GM23248 (cell line): ENCODE measurements at places on chromosomes 16 and 17. TPM values are rescaled to one million over a fixed set of nuclear protein-coding genes. Genes with fewer than 3 reads are reported as not detected.

The ANKS4B gene
- total RNA-seq: not detected in 2 replicates

The SEPTIN1 gene
- total RNA-seq: not detected in 2 replicates

The ENGASE gene
- total RNA-seq: 7.8 and 8.4 TPM in 2 replicates

The ENDOV gene
- 25.1 and 50.3 TPM in 2 replicates for total RNA-seq

The ATP2A3 gene
- total RNA-seq: 0.86 TPM in 1 of 2 replicates, not detected in the other

The RASD1 gene
- total RNA-seq: 0.89 and 2.2 TPM in 2 replicates

The EVI2B gene
- total RNA-seq: 0.22 TPM in 1 of 2 replicates, not detected in the other

The PITPNM3 gene
- 12.8 and 13.7 TPM in 2 replicates for total RNA-seq

GRCh38 chr16:77113835-77114234 is 77.2 kb upstream of the MON1B start:
- DNase-seq: no peak

- peak; percentile 92 for DNase-seq
Measured at GRCh38 chr16:75648265-75649076, 898 bp downstream of the TERF2IP start.

GRCh38 chr17:17666111-17666714 is 15.0 kb upstream of the RAI1 start:
- DNase-seq: peak; percentile 87

DNA sequence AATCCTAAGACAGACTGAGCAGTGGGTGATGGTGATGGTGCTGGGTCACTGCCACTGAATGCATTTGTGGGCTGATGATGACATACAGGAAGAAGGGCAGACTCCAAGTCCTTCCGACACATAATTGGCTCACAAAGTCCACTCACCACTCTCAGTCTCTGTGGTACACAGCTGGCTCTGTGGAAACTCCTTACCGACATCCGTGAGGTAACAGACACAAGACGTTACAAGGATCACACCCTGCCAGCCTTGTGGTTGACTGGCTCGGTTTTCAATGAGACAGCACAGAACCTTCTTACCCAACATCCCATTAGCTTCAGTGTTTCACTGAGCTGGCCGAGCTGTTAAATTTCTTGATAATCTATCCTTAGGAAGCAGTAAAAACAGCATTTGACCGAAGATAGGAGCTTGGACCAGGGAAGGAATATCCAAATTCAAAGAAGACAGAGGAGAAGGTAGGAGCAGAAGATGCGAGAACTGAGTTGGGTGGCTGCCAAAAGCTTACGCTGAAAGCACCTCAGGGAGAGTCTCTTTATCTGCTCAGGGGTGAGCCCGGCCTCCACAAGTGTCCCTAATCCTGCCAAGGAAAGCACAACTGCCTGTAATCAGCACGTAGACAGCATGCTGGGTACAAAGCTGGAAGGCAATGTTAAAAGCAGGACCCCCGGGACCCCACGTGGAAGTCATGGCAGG is 5.5 kb upstream of the MXRA7 start:
- DNase-seq: peak; percentile 100

DNA sequence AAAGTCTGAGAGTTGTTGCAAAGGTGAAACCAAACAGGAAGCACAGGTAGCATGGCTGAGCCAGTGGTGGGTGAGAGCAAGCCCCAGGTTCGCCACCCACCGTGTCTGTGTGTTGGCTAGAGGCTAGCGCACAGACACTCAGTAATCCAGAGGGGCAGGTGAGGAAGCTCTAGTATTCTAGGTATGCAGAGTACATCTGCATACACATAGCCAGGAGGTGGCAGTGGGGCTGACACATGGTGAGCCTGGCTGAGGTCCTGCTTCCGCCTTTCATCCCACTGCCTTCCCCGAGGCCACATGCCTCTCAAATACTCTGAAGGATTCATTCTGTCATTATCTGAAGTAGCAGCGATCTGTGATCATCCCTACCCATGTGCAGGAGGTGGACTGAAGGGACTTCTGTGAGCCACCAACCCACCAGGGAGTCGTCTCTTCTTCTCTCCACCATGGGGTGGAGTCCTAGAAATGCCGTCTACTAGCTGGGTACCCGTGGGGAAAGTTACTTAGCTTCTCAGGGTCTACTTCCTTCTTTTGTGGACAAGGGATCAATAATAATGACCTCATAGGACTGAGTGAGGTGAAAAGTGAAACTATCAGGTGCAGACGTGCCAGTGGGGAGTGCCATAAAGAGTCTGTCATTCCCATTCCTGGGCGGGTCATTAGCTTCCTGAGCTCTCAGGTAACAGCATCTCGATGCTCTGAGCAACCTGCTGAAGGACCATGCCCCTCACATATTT is 36.0 kb upstream of the ICAM2 start:
- DNase-seq: no peak

DNA sequence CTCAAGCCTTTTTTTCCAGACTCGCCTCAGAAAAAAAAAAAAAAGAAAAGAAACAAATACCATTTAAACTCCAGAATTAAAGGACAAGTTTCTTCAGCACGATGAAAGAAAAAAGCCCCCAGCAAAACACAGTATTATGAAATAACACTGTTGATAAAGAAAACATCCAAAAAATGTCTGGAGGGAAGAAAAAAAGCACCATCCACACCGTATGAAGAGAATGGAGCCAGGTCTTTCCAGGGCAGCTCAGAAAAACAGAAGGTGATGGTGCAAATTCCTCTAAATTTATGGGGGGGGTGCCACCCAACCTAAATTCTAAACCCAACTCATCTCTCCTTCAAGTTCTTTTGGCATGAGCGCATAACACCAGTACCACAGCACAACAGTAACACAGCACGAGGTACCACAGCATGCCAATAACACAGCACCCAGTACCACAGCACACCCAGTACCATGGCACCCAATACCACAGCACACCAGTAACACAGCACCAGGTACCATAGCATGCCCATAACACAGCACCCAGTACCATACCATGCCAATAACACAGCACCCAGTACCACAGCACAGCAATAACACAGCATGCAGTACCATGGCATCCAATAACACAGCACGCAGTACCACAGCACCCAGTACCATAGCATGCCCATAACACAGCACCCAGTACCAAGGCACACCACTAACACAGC is 19.0 kb downstream of the AXIN1 start:
- DNase-seq: no peak

DNA sequence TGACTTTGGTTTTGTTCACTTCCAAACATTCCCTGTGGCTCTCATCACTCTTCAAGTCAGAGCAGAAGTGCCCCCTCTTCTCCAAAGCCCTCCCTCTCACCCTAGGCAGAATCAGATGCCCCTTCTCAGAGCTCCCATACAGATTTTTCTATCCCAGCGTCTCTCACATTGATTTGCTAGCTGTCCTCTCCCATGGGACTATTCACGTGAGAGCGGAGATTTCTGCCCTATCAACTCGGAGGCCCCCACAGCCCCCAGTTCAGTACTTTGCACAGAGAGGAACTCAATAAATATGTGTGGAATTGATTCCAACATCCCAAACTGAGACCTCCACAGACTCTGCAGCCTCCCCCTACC is 182.6 kb downstream of the C16orf78 start:
- no peak for DNase-seq

- no peak for DNase-seq
Measured at GRCh38 chr17:360092-360750, 7.6 kb upstream of the RPH3AL start.

DNA sequence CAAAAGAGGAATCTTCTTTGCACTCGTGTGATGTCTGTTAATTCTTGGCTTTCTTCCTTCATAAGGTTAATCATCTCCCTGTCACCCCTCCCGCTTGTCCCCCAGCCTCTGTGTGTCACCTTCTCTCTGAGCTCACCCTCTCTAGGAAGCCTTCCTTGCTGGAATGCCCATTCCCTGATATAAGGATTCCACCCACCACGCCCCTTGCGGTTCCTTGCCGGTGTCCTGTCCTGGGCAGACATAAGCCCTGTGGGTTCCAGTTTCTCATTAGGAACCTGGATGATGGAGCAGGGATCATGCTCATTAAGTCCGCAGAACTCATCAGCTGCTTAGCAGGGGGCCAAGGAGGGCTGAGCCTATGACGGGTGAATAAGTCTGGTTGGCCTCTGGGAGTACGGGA is 559.3 kb downstream of the MAF start:
- no peak for DNase-seq

DNA sequence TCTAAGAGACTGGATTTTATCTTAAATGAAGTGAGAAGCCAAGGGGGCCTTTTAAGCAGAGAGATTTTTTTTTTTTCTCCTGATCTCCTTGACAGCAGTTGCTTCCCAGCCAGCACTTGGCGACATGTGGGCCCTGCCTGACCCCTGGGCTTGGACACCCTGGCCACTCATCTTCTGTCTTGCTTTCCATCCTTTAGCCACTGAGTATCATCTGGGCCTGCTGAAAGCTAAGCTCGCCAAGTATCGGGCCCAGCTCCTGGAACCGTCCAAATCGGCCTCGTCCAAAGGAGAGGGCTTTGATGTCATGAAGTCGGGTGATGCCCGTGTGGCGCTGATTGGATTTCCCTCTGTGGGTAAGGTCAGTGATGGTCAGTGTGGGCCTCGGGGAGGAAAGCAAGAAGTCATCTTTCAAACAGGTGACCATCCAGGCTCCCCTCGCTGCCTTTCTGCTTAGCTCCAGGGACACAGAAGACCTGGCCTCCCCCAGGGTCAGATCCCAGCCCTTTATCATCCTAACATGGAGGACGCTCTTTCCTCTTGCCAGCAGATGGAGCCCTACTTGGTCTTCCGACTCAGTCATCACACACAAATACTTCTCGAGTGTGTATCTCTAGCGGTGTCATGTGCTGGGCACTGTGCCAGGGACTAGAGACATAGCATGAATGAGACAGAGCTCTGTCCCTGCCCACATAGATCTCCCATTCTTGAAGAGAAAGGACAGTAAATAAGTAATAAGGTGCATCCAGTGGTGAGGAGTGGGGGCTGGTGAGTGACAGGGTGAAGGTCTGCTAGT is 6.1 kb downstream of the DRG2 start:
- peak; percentile 89 for DNase-seq

DNA sequence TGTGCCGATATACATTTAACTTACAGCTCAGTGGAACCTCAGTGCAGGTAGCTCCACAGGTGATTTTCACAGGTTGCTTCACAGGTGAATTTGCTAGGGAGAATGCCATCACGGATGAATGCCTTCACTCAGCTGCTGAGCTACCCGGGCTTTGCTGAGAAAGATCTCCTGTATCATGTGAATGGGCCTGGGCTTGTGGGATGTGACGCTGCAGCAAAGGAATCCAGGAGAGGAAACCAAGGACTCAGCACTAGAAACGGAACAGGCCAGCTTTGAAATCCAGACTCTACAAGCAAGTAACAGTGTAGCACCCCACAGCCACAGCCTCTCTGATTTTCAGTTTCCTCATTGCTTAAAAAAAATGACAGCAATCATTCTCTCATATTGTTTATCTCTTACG is 271.4 kb upstream of the MAF start:
- DNase-seq: no peak

GRCh38 chr17:72128039-72128438 is 7.2 kb downstream of the SOX9 start:
- no peak for DNase-seq

- DNase-seq: no peak
Measured at GRCh38 chr16:85270374-85270773, 158.1 kb upstream of the CIBAR2 start.
